IMR-90 (cell line): ENCODE measurements at places on chromosomes 16 and 17. TPM values are rescaled to one million over a fixed set of nuclear protein-coding genes. Genes with fewer than 3 reads are reported as not detected.

- no peak overlapping the region for H3K4me3 ChIP-seq
- no peaks in the 10 kb centered on the region for H3K36me3 ChIP-seq
- DNase-seq: no peak
- no peaks in the 10 kb centered on the region for H3K27me3 ChIP-seq
- H3K4me1 ChIP-seq: peaks cover 2% of the 10 kb centered on the region
- no peak overlapping the region for H3K27ac ChIP-seq
Observed at GRCh38 chr17:9410301-9410700, 165.3 kb downstream of the STX8 start.

DNA sequence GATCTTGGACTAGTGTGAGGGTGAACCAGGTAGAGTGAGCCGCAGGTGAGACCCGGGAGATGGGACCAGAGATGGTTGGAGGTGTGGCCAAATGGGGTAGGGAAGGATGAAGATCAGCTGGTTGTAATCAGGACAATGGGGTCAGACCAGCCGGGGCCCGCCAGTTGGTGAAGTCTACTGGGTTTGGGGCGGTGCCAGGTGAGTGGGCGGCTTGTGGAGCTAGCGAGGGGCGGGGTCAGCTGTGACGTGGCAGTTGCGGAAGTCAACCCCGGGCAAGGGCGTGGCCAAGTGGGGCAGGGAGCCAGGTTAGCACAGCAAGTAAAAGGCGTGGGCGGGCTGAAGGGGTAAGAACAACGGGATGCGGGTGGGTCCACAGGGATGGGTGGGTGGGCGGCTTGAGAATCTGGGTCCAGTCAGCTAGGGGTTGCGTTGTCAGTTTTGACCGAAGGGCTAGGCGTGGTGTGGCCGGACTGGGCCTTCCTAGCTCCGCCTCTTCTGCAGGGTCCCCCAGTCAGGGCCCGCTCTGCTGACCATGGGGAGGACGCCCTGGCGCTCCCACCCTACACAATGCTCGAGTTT lies 25.5 kb upstream of the ALKBH5 start:
- H3K4me3 ChIP-seq: peak overlapping the region; percentile 32
- no peaks in the 10 kb centered on the region for H3K36me3 ChIP-seq
- H3K27ac ChIP-seq: no peak overlapping the region
- no peaks in the 10 kb centered on the region; the same call in 1 of the 2 replicates for H3K27me3 ChIP-seq
- H3K4me1 ChIP-seq: peaks cover 5% of the 10 kb centered on the region; the same call in 1 of the 2 replicates
- peak; percentile 85 for DNase-seq

GRCh38 chr16:85525420-85526184 lies 87.5 kb upstream of the GSE1 start:
- no peaks in the 10 kb centered on the region for H3K27me3 ChIP-seq
- no peak for DNase-seq
- no peak overlapping the region for H3K4me3 ChIP-seq
- H3K4me1 ChIP-seq: peaks cover 24% of the 10 kb centered on the region
- no peaks in the 10 kb centered on the region for H3K36me3 ChIP-seq

DNA sequence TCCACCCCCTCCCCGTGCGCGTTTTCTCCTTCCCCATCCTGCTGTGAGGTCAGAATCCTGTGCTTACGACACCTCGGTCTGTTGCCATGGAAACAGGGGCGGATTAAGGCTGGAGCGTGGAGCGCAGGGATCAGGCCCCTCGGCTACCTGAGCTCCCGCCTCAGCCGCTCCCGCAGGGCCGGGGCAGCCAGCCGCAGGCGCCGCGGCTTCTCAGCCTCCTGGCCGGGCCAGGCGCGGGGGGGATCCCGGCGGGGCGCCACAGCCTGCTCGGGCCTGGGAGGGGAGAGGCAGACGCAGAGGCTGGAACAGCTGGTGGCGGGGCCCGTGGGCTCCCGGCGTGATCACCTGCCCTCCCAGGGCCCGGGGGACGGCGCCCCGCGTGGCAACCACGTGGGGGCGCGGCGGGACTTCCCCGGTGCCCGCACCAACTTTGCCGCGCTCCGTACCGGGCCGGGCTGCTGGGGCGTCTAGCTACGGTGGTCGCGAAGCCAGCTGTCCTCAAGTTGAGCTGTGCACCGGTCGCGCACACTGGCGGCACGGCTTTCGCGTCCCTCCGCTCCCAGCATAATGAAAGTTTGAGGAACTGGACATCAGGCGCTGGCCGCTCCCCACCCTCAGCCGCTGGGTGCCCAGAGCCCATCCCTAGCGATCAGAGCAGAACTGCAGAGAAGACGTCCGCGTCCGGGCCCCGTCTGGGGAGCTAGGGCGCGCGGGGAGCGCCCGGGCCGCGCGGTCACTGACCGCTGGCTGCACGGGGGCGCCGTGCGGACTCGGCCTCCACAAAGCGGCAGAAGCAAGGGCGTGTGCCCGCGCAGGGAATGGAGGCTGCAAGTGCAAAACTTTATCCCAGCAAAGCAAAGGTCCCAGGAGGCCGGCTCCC lies 1.2 kb downstream of the RTN4RL1 start:
- peaks cover 66% of the 10 kb centered on the region for H3K27me3 ChIP-seq
- peaks cover 1% of the 10 kb centered on the region; the same call in 1 of the 2 replicates for H3K4me1 ChIP-seq
- peak overlapping the region; percentile 26 for H3K4me3 ChIP-seq
- H3K36me3 ChIP-seq: no peaks in the 10 kb centered on the region
- H3K27ac ChIP-seq: no peak overlapping the region

GRCh38 chr17:81583589-81584342 lies 31.6 kb upstream of the FAAP100 start:
- no peaks in the 10 kb centered on the region for H3K27me3 ChIP-seq
- peaks cover 16% of the 10 kb centered on the region for H3K4me1 ChIP-seq
- no peak overlapping the region for H3K4me3 ChIP-seq
- peak; percentile 68 for DNase-seq
- no peak overlapping the region; the same call in 1 of the 2 replicates for H3K27ac ChIP-seq

DNA sequence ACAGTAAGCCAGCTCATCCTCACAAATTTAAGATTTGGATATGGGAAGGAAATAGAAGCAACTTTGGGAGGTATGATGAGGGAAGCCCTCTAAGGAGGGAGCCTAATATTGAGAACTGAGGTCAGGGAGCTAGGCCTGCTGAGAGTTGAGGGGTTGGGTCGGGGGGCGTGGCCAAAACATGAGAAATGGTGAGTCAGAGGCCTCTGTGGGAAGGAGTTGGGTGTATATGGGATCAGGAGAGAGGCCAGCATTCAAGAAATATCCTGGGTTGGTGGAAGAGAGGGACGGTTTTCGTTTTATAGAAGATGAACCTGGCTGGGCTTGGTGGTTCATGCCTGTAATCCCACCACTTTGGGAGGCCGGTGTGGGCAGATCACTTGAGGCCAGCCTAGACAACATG lies 48.4 kb downstream of the CLEC16A start:
- peak; percentile 93 for DNase-seq
- peaks cover 11% of the 10 kb centered on the region for H3K36me3 ChIP-seq
- H3K4me3 ChIP-seq: no peak overlapping the region
- no peaks in the 10 kb centered on the region for H3K27me3 ChIP-seq

- no peak overlapping the region for H3K27ac ChIP-seq
- H3K4me1 ChIP-seq: no peaks in the 10 kb centered on the region
- H3K27me3 ChIP-seq: no peaks in the 10 kb centered on the region
Observed at GRCh38 chr16:58814348-58814801, 80.3 kb upstream of the GOT2 start.

DNA sequence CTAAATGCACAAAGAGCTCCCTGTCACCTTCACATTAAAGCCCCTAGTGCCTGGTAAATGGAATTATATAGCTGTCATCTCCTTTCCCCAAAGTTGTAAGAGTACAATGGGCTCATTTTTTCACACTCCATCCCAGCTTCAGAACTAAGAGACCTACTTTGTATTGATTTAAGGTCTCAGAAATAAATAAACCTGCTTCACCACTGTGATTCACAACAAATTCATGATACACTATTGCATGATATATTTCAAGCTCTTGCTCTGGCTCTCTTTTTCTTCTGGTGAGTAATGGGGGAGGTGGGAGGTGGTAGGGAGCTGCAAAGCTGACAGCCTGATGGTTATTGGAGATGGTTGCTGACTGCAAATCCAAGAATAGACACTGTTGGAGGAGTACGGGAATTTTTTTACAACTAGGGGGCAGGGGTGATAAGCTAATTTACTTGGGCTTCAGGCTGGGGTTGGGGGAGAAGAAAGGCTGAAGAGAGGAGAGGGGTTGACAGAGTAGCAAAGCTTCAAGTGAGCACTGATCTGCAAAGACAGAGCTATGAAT lies 189.9 kb downstream of the AATF start:
- no peaks in the 10 kb centered on the region for H3K36me3 ChIP-seq
- no peaks in the 10 kb centered on the region for H3K27me3 ChIP-seq
- H3K27ac ChIP-seq: no peak overlapping the region
- H3K4me3 ChIP-seq: no peak overlapping the region
- DNase-seq: peak; percentile 36

DNA sequence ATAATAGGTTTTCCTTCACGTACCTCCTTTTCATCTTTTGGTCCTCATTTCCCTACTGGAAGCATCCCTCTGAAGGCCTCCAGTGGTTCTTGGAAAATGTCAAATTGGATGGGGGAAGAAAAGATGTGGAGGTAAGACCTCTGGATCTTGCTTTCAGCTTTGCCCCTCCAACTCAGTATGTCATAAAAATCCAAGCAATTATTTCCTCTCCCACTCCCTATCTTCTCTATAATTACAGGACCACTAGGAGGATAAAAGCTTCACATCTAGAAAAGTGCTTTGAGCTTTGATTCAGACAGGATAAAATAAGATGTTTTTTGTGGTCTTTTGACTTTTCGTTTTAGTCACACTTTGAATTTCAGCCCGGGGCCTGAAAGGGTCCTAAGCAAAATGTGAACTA lies 1.7 kb downstream of the TTLL6 start:
- H3K4me1 ChIP-seq: 0 out of 2 replicates have a peak, but pooled peaks cover 2% of the 10 kb centered on the region
- no peaks in the 10 kb centered on the region for H3K36me3 ChIP-seq
- no peak overlapping the region for H3K4me3 ChIP-seq
- H3K27ac ChIP-seq: no peak overlapping the region
- no peak for DNase-seq

GRCh38 chr17:59365383-59365981 lies 34.0 kb downstream of the YPEL2 start:
- peaks cover 33% of the 10 kb centered on the region for H3K4me1 ChIP-seq
- no peaks in the 10 kb centered on the region for H3K27me3 ChIP-seq
- H3K36me3 ChIP-seq: no peaks in the 10 kb centered on the region
- DNase-seq: no peak
- H3K4me3 ChIP-seq: no peak overlapping the region
- H3K27ac ChIP-seq: no peak overlapping the region

DNA sequence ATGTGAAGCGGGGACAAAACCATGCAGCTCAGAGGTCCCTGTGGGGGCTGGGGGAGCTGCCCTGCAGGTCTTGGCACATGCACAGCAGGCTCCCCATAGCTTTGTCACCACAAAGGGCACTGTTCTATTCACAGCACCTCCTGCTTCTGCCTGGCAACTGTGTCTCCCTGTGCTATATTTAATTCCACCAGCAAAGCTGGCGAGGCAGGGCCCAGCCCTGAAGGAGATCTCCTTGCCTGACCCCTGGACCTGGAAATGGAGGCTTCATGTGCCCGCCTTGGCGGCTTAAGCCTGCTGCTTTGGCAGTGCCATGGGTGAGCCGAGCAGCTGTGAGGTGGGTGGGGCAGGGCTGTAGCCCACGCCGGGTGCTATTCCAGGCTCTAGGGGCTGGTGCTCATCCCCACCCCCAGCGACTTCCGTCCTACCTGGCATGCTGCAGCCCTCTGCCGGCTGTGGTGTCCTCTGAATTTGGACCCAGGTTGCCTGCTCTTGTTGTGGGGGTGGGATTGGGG lies 6.8 kb downstream of the LDHD start:
- H3K27ac ChIP-seq: peak overlapping the region; percentile 43
- H3K27me3 ChIP-seq: no peaks in the 10 kb centered on the region
- H3K4me3 ChIP-seq: no peak overlapping the region
- H3K36me3 ChIP-seq: no peaks in the 10 kb centered on the region; the same call in 1 of the 2 replicates
- peaks cover 49% of the 10 kb centered on the region for H3K4me1 ChIP-seq

DNA sequence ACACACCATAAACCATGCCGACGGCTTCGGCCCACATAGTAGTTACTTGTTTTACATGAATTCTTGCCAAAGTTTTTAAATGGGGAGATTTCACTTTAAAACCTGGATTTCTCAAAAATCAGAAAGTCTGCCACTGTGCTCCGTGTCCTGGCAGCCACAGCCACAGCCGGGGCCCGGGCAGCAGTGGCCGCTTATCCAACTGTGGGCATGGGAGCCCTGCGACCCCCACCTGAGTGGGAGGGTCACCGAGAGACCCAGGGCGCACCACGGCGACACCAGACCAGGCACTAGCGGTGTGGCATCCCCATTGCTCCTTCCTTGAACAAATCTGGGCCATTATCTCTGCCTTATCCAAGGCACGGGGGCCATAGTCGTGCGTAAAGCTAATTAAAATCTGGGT lies 30.0 kb downstream of the ZNF469 start:
- no peak for DNase-seq
- H3K36me3 ChIP-seq: peaks cover 63% of the 10 kb centered on the region
- H3K27me3 ChIP-seq: no peaks in the 10 kb centered on the region
- no peak overlapping the region for H3K27ac ChIP-seq
- H3K4me1 ChIP-seq: peaks cover 8% of the 10 kb centered on the region; the same call in 1 of the 2 replicates
- no peak overlapping the region for H3K4me3 ChIP-seq

DNA sequence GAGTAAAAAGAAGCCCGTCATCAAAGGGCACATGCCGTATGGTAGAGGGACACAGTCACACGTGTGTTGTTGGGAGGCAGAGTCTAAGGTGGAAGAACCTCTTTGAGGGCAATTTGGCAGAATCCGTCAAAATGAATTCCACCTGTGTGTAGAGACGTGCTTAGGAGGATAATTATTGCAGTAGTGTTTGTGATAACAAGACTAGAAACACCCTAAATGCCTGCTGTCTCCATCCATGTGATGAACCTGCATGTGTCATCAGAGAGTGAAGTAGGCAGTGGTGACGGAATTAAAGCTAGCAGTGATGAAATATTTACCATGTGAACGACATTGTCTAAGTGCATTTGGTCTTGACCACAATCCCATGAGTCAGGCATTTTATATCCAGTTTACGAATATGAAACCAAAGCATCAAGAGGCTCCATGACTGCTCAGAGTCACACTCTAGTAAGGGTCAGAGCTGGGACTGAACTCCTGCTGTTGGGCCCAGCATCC lies 61.3 kb upstream of the ADORA2B start:
- no peaks in the 10 kb centered on the region for H3K27me3 ChIP-seq
- H3K36me3 ChIP-seq: no peaks in the 10 kb centered on the region
- DNase-seq: peak; percentile 93

DNA sequence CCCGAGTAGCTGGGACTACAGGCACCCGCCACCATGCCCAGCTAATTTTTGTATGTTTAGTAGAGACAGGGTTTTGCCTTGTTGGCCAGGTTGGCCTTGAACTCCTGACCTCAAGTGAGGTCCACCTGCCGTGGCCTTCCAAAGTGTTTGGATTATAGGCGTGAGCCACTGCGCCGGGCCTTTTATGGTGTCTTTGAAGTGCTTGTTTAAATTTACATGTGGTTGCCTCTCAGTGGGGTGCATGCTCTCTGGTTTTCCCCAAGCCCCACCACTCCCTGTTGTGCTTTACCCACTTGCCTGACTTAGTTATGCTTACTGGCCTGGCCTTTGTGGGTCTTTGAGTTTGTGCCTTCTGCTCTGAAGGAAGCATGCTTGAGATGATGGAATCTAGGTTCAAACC lies 132.0 kb downstream of the PRKCB start:
- H3K27ac ChIP-seq: no peak overlapping the region
- H3K27me3 ChIP-seq: no peaks in the 10 kb centered on the region
- DNase-seq: no peak
- H3K4me1 ChIP-seq: no peaks in the 10 kb centered on the region

Gene RBL2
- total RNA-seq: 19.7 and 24.2 TPM in 2 replicates

Gene XAF1
- total RNA-seq: 1.7 and 3.9 TPM in 2 replicates

Gene FGF11
- 0.18 and 0.28 TPM in 2 replicates for total RNA-seq

Gene STX1B
- total RNA-seq: 3.9 TPM in 2 replicates

Gene ZNF423
- under 0.01 TPM in 2 replicates for total RNA-seq
